ENCODE measurements at places on chromosomes 3 and 15.

GRCh38 chr3:106345353-106346027 lies 476.7 kb upstream of the CBLB start:
- no peak for DNase-seq

DNA sequence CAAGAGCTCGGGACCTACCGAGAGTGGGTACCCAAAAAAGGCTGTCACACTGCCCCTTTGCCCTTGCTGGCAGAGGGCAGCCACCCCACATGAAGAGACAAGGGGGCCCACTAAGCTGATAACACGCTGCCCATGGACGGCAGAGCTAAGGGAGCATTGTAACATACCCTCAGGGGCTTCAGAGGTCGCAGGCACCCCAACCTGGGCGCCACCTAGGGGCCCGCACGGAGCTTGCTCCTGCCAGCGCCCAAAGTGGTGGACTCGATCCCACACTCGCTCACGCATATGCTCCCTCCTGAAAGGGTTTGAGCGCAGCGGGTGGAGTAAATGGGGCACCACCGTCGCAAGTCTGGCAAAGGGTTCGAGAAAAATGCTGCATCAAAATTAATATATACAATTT lies 975.4 kb downstream of the ZPLD1 start:
- no peak for DNase-seq

DNA sequence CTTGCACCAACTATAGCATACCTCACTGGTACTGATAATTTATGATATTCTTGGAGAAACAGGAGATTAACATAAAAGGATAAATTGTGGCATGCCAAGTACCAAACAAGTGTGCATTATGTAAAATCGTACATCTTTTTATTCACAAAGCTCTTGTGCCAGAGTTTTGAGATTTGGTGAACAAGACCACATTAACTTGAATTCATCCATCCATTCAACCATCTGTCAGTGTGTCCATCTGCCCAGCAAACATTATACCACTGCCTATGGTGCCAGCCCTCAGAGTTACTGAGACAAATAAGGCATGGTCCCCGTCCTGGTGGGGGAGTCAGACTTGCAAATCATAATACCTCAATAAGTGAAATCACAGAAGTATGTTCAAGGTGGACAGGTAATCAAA lies 17.0 kb upstream of the NEO1 start:
- no peak for DNase-seq

DNA sequence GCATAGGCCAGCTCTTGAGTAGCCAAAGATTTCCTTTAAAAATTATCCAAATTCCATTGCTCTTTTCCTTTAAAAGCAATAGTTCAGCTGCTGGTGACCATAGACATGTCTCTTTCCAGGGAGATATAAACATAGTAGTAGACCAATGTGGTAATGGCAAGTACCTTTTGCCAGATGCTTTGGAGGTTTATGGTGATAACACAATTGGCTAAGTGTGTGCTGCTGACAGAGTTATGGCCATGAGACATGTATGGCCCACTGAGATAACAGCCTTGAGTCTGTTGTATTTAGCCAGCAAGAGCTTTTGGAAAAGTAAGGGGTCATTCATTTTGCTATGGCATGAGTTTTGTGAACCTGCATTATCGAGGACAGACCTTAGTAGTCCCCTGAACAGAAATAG lies 1146.8 kb downstream of the TUSC7 start:
- no peak for DNase-seq

- no peak for DNase-seq
Measured at GRCh38 chr3:71254281-71255057, 329.1 kb downstream of the FOXP1 start.

DNA sequence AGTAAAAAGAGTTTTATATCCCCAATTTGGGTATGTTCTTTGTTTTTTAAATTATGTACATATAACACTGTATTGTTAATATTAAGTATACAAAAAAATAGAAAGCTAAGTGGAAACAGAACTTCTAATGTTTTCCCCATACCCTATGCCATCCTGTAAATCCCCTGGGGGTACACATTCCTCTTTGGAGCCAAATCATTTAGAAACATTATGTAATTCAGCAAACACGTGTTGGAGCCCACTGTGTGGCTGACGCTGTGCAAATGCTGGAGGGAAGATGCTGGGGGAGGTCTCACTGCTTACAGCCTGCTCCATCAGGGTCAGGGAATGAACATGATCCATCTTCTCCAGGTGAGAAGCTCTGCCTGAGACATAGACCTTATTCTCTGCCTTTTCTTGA lies 52.8 kb downstream of the CRTC3 start:
- no peak for DNase-seq

DNA sequence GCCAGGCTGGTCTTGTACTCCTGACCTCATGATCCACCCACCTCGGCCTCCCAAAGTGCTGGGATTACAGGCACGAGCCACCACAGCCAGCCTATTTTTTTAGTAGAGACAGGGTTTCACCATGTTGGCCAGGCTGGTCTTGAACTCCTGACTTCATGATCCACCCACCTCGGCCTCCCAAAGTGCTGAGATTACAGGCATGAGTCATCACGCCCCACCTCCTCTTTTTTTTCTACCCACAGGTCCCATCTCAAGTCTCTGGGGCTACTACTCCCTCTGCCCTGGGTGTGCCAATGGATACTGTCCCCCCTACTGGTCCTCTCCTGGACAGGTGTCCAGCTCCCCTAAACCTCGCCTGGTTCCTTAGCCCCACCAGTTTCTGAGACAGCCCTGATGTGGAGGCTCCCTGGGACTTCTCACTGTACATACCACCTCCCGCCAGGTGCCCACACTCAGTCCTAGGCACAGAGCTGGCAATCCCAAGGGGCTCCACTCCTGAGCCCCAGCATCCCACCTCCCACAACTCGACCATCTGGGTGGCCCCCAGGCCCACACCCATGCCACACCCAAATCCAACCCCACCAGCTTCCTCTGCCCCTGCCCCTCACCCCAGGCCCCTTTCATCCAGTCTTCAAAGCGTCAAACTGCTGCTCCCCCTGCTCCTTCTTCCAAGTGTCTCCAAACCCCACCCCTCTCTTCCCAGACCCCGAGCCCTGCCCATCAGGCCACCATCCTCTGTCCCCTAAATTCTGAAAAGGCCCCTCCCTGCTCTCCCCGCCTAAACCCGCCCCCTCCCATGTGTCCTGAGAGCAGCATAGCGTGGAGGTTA lies 13.1 kb upstream of the CYP11A1 start:
- no peak for DNase-seq

GRCh38 chr3:127999509-128000106 lies 52.6 kb upstream of the SEC61A1 start:
- DNase-seq, result no peak

DNA sequence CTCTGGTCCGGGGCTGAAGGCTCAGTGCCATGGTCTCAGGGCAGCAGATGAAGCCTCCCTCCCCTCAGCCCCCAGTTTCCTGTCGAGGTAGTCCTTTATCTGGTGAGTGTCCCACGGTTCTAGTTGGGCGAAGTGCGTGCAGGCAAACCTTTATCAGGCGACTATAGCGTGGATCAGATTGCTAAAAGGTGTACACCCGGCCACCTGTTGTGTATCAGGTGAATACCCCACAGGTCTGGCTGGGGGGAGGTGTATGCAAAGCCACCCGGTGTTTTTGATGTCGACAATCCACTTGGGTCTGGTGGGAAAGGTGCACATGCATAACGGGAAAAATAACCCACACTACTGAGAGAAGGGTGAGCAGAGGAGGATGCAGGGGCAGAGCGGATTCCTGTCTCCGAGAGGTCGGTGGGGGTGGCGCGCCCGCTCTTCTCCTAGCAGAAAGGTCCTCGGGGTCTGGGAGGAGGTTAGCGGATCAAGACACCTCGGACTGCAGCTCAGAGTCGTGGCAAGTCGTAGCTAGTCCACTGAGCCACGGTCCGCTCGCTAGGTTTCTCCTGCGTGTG lies 507 bp downstream of the SLC12A6 start:
- no peak for DNase-seq

DNA sequence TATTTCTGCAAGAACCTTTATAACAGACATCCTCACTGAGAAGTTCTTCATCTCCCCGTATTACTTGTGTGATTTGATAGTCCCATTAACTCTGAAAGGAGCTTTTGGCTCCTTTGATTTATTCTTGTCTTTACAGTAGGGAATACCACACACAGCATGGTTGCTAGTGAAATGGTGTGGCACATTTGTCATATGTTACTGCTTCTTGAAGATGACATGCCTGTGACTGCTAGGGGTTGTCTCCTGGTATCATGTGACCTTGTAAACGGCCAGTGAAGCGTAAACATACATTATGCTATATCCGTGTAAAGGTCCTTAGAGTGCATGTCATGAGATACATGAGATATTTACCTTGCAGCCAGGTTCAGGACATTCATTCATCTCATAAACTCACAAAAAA lies 197.9 kb downstream of the RYR3 start:
- no peak for DNase-seq

- DNase-seq, result no peak
Measured at GRCh38 chr3:183824761-183825455, 469 bp downstream of the MAP6D1 start.

- no peak for DNase-seq
Measured at GRCh38 chr3:79326642-79327041, 441.2 kb downstream of the ROBO1 start.

GRCh38 chr15:69916169-69916785 lies 181.4 kb downstream of the TLE3 start:
- DNase-seq, result no peak

DNA sequence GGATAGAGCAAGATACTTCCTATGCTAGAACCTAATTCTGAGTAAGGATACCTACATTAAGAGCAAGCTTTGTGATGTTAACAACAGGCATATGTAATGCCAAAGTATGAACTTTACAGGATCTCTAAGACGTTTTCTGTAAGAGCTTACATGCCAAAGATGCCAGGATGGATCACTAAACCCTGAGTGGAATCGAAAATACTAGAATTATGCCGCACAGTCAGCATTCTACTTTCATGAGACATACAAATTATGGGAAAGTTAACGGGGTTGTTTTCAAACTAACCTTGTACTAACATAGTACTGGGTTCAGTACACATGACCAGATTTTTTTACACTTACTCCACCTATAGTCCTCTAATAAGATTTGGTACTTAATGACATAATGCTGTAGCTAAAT lies 55.1 kb downstream of the AAGAB start:
- DNase-seq, result no peak

DNA sequence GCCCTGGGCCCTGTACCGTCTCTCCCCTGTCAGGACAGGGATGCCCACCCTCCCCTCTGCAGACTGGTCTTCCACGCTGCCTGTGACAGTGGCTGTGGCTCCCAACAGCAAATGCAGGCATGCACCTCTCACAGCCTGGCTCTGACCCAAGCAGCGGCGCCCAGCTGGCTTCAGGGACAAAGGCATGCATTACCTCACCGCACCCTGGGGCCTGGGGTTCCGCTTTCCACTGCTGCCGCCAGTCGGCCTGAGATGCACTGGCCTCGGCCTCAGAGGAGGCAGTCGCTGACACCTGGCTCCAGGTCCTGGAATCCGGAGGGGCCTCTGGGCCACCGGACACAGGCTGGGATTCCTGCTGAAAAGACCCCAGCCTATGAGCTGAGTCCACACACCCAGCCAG lies 70.3 kb downstream of the SCN5A start:
- DNase-seq, result no peak

DNA sequence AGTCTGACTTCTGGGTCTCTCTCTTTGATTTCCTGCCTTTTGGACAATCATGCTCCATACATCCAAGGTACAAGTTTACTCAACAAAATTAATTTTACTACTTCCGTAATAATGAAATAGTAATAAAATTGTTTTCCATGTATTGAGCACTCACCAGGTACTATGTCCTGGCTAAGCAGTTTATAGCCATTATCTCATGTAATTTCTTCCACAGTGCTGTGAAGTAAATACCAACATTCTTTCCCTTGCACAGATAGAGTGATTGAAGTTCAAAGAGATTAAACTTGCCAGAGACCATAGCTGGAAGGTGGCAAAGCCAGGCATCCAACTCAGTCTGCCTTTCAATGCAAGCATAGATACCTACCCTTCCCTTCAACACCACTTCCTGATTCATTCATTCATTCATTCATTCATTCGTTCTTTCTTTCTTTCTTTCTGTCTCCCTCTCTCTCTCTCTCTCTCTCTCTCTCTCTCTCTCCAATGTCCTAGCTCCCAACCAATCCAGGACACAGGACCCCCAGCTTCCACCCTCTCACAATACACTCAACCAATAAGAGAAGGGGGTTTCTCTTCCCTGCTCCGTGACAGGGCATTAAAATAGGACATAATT lies 12.4 kb downstream of the THRB start:
- no peak for DNase-seq

- no peak for DNase-seq
Measured at GRCh38 chr15:29921130-29921601, 98.9 kb upstream of the TJP1 start.

- DNase-seq, result peak; percentile 23
Measured at GRCh38 chr3:149247929-149248691, 26.5 kb upstream of the CP start.

- no peak for DNase-seq
Measured at GRCh38 chr15:40296561-40297230, 11.0 kb downstream of the PLCB2 start.

DNA sequence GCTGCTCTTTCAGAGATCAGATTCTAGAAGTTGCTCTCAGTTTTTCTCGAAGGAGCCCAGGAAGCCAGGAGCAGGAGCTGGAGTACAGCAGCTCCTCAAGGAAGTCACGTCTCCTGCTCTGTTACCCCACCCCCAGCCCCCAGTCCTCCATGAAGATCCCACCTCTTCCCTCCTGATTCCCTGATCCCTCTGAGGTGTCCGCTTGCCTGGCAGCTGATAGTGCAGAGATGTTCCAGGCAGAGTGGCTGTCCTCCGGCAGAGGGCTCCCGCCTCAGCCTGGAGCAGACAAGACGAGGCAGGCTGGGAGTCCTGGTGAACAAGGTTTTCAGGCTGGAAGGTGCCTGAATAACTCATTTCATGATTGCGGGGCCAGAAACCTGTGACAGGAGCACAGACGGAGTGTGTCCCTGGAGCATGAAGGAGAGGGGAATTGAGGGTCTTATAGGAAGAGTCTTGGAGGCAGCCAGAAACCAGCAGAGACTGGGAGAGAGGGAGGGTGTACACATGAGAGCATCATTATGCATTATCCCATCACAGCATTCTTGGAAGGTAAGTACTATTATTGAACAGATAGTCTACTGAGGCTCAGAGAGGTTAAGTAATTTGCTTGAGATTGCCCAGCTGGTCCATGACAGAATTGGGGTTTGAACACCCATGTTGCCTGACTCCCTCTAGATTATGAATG lies 1.2 kb downstream of the HRH1 start:
- peak; percentile 17 for DNase-seq

DNA sequence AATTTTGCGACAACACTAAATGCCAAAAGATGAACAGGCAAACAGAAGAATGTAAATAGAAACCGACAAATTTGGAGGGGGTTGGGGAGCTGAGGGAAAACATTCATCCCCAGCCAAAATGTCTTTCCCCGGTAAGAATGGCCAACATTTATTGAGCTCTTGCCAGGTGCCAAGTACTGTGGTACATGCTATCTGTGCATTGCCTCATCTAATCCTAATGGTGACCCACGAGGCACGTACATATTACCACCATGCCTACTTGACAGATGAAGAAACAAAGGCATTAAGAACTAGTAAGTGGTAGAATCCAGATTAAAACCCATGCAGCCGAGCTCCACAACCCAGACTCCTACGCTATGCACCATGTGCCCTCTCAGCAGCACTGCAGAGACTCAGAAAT lies 205.7 kb downstream of the STT3B start:
- DNase-seq, result no peak

- no peak for DNase-seq
Measured at GRCh38 chr15:40379374-40379773, 3.1 kb upstream of the KNSTRN start.

GRCh38 chr3:114697401-114697800 lies 403.6 kb downstream of the TIGIT start:
- no peak for DNase-seq

Data from stimulated activated CD4-positive, alpha-beta T cell treated with anti-CD3 and anti-CD28 coated beads, Interleukin-12 subunit alpha, Interleukin-12 subunit beta, amount 100 ng/mL, for 24 hours (primary cell).